ENCODE measurements at places on chromosomes 4 and X.

DNA sequence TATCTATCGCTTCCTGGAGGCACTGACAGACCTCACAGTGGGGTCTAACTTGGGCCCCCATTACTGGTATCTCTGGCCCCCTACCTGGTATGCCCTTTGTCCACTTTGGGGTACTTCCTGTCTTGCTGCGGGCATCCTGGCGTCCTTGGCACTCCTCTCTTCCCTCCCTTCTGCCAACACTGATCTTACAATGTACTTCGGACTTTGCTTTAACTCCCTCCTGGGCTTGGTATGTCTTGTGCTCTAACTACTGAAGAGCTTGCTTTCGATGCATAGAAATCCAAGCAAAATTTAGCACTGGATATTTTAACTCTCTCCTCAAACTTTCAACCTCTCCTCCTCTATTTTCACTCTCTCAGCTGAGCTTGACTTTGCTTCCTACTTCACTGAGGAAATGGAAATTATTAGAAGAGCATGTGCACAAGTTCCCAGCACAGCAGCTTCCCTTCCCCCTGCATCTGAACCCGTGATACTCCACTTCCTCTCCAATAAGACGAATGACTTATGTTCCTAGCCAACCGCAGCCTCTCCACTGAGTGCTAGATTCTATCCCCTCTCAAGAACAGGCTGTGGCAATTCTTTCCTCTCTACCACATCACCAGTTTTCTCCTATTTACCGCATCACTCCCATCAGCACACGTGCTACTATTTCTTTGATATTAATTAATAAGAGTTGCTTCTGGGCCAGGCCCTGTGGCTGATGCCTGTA, 52.9 kb downstream of the SUPT20HL2 start:
- no peak for DNase-seq

GRCh38 chr4:6699903-6700302, 6.2 kb downstream of the S100P start:
- no peak for DNase-seq

DNA sequence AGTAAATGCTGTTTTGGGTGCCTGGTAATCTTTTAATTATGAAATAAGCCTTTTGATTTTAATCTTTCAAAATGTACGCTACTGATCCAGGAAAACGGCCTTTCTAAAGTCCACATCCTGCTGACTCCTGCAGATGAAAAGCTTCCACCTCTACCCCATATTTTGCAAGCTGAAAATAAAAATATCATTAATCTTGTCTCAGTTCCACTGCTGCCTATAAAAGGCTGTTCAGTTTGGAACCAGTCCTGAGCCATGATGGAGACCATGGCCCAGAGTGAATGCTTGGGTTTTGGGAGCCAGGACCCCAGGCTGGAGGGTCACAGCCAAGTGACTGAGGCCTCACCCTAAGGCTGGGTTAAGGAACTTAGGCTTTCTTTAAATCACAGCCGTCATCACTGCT, 110.8 kb downstream of the AFF1 start:
- DNase-seq, result no peak

- DNase-seq, result no peak
Measured at GRCh38 chr4:88526221-88526815, 2.7 kb upstream of the PYURF start.

GRCh38 chrX:19886883-19887531, 393 bp downstream of the SH3KBP1 start:
- no peak for DNase-seq

DNA sequence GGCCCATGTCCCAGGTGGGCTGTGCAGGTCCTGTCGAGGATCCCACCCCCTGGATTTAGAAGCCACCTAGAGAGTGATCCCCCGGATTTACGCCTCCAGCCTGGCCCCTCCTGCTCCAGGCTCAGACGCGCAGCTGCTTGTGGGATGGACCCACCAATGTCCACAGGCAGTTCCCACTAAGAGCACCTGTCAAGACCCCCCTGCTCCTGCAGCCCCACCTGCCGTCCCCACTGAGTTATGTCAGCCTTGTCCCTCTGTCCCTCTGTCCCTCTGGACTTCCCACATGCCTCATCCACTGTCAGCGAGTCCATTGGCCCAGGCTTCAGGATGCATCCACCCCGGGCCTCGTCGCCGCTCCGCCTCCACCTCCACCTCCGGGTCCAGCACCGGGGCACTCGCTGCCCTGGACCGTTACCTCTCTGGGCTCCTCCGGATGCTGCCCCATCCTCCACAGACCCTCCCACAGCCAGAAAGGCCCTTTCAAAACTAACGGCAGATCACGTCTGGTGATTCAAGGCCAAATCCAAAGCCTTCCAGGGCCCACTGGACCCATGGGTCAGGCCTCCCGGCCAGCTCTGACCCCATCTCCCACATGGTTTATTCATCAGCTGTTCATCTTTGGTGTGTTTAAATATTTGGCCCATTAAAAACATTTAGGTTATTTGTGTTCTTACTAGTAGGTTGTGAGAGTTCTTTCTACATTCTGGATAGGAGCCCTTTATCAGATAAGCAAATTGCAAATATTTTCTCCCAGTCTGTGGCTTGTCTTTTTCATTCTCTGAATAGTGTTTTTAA, 28.3 kb downstream of the HTRA3 start:
- DNase-seq, result no peak

DNA sequence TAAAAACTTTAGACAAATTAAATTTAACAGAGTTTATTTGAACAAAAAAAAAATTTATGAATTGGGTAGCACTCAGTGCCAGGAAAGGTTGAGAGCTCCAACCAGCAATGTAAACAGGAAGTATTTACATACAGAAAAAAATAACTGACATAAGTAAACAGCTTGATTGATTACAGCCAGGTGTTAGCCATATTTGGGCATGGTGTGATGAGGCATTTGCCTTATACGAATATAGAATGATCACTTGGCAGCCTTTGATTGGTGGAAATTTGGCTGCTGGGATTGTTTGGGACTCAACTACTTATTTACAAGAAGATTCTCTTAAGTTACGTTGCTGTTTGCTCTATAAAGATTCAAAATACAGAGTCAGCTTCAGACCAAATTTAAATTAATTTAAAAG, 172.0 kb downstream of the ADAM29 start:
- DNase-seq, result no peak
